ENCODE measurements at places on chromosomes 7 and 10.

GRCh38 chr10:97046456-97047082 is 139.2 kb downstream of the SLIT1 start:
- DNase-seq, result no peak

DNA sequence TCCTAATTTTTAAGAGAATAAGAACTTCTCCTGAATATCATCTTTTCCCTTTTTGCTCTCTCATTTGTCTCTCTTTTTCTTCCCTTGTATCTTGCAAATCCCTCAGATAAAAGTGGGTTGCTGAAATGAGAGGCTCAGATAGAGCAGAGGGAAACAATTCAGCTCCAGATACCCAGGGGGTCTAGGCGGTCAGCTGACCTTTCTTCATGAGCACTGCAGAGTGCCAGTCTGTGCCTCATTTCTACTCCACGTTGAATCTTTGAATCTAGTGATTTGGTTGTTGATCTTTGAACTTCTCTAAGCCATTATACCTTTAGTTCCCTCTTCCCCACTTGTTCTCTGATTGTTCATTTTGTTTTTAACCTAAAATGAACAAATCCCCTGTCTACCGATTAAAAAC is 572.6 kb downstream of the PTPRN2 start:
- no peak for DNase-seq

GRCh38 chr7:131502810-131503508 is 53.5 kb downstream of the PODXL start:
- DNase-seq, result peak; percentile 20

- DNase-seq, result no peak
Measured at GRCh38 chr10:118500477-118501104, 94.9 kb downstream of the PRLHR start.
